ENCODE measurements at places on chromosomes 1 and 21. TPM values are rescaled to one million over a fixed set of nuclear protein-coding genes. Genes with fewer than 3 reads are reported as not detected.

The CACNA1S gene
- polyA plus RNA-seq = not detected

- DNase-seq = no peak
These were observed 57.9 kb downstream of the PCNX2 start for GRCh38 chr1:233237647-233238046.

The DIO1 gene
- 0.11 TPM for polyA plus RNA-seq

The GSTM1 gene
- polyA plus RNA-seq = 242 TPM

DNA sequence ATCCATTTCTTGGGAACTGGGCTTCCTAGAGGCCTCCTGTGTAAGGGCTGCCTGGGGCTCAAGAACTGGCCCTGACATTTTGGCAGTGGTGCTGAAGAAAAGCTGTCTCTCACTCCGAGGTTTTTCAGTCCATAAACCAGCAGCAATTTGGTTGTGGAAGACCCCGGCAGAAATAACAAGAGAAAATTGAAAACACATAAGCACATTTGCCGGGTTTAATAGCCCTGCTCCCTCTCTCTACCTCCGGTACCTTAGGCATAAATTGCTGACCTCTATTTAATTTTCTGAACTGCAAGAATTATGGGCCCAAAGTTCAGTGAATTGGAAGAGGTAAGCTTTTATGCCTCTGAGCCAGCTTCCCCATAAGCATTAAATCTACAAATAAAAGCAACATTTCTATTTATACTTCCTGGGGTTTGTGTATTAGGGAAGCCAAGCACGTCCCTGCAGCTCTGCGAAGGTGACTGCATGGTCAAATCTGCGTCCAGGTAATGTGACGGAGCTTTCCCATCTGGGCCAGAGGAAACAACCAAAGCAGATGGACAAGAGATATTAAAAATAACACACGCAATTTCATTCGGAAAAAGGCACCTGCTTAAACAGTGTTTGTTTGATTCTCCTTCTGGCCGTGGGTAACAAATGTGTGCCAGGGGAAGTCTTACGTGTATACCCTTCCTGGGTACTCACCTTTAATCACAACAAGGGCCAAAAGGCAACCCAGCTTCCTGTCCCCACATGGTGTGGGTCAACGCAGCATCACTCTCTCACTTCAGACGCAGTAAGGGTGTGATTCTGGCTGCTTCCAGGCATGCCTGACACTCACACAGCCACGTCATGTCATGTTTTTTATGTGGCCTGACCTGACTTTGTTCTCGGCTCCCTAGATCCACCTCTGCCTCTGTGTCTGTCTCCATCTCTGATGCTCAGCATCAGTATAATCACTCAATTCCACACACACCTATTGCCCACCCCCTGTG lies 69.2 kb downstream of the PAPPA2 start:
- DNase-seq = no peak

The GSTM5 gene
- polyA plus RNA-seq = 10.5 TPM

- DNase-seq = no peak
These were observed 25.3 kb downstream of the KCND3 start for GRCh38 chr1:111963985-111964738.

DNA sequence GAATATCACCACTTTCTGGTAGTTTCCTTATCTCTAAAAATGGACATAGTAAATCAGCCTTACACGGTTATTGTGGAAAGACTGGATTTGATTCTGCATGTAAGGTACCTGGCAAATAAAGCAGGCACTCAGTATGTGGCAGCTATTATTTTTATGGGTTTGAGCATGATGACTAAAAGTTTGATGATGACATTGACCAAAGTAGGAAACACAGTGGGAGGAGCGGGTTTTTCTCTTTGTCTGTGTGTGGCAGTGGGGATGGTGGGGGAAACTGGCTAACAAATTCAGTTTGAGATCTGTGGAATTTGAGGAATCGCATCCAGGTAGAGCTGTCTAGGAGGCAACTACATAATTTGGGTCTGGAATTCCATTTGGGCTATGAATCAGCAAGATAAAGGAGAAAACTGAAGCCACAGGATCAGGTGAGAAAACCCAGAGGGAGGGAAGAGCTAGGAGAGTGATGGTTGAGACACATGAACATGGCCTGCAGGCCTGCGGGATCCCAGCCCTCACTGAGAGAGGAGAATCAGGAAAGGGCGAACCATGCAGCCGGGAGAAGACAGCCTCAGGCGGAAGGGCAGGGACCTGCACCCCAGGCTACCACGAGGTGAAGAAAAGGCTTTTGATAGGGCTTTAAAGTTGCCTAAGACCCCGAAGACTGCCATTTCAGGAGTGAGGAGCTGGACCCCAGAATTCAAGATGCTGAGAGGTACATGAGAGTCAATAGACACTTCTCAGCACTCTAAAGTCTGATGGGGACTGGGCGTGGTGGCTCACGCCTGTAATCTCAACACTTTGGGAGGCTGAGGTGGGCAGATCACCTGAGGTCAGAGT lies 52.2 kb downstream of the MEF2D start:
- no peak for DNase-seq

- DNase-seq = no peak
These were observed 223.7 kb downstream of the MRPL39 start for GRCh38 chr21:25383545-25383944.

DNA sequence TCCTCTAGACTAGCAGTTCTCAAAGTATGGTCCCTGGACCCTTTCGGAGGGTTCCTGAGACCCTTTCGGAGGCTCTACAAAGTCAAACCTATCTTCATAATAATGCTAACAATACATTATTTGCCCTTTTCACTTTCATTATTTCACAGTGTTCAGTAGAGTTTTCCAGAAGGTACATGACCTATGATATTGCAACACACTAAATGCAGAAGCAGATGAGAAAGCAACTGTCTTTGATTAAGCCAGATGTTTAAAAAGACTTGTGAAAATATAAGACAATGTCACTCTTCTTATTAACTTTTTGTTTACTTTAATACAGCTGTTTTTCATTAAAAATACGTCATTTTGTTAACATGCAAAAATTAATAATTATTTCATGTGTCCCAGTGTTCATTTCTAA lies 5.8 kb downstream of the KCNJ10 start:
- no peak for DNase-seq

GRCh38 chr1:178575611-178576361 lies 62.9 kb downstream of the TEX35 start:
- DNase-seq = no peak

The MRPL9 gene
- 91.4 TPM for polyA plus RNA-seq

DNA sequence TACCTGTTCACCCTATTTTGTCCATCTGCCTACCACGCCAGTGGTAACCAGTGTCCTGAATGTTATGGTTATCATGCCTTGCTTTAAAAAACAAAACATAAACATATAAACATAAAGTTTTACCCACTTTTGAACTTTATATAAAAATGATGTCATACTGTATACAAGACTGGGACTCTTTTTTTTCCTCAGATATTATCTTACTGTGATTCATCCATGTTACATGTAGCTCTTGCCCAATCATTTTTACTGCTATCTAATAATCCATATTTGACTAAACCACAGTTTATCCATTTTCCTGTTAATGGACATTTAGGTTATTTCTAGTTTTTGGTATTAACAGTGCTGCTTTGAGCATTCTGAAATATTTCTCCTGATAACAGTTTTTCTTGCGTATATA lies 78.8 kb downstream of the GPR161 start:
- no peak for DNase-seq

All from adrenal gland (tissue), 19 donors.